ENCODE measurements at places on chromosomes 7 and 10.

DNA sequence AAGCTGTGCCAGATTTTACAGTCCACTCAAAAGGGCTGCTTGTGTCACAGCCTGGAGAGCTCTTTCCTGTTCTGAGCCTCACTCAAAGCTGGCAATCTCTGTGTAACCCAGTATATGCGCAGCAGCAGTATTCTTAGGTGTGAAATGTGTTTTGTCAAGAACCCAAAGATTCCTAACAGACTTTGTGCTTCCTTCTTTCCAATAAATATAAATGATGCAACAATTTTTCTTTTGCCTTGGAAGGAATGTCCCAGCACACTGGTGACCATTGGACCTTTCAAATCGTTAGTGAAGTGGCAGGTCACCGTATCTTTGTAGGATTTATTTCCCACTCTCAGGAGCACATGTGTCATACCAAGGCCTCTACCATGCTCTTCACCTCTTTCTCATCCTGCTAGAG lies 5.6 kb upstream of the ZC3HAV1 start:
- DNase-seq, result no peak

DNA sequence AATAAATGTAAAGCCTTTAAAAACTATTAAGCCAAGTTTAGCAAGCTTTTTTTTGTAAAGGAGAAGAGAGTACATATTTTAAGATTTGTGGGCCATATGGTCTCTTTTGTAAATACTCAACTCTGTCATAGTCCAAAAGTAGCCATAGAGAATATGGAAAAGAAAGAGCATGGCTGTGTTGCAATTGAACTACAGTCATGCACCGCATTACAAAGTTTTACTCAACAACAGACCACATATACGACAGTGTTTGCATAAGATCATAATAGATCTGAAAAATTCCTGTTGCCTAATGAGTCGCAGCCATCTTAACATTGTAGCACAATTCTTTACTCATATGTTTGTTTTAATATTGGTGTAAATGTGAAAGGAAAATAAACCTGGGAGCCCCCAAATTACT lies 440.8 kb downstream of the HTR7 start:
- DNase-seq, result no peak

- no peak for DNase-seq
Measured at GRCh38 chr7:129836983-129837382, 115.8 kb downstream of the UBE2H start.

DNA sequence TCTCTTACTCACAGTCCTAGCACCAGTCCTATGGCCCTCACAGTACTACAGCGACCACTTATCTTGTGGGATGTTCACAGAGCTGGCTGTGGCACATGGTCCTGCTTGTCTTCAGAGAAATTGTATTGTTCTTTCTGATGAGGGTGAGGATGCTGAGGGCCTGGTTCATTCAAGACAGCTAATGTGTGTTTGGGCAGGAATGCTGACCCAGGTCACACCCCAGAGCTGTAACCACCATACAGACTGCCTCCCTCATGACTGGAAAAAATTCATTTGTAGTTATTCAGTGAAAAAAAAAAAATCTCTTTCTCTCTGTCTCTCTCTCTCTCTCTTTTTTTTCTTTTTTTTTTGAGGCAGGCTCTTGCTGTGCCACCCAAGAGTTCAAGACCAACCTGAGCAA lies 83.5 kb downstream of the KLF6 start:
- no peak for DNase-seq

DNA sequence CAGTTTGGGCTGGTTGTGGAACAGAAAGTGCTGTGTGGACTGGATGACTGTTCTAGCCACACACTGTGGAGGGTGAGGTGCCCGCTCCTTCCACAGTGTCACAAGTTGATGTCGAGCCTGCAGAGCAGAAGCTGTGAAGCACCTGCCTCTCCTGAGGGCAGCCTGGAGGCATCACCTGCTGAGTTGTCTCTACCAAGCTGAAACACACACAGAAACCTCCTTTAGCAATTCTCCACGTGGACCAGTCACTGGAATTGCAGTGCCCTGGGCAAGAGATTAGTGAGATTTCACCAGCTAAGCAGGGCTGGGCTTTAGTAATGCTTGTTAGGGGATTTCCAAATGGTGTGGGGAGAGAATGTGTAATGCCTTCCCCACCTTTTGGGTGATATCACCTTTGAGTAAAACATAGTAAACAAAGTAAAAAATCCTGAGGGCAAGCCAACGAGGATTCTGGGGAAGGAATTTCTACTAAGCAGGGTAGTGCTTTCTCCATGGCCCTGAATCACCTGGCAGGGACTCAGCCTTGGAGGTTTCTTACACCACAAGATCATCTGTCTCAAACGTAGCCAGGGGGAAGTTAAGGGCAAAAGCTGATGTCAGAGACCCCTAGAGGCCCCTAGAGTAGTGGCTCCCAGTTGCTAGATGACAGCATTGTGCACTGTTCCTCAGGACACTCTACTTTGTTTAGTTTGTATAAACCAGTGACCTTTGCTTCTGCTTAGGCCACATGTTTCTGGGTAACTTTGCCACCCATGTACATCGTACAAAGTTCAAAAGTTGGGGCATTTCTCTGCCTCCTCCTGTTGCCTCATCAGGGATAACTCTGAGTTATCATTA lies 233.1 kb upstream of the IGFBP3 start:
- no peak for DNase-seq

- DNase-seq, result peak; percentile 46
Measured at GRCh38 chr10:43857206-43857930, 208.7 kb upstream of the ZNF32 start.

- no peak for DNase-seq
Measured at GRCh38 chr7:78862411-78862900, 591.0 kb downstream of the MAGI2 start.

GRCh38 chr7:94423863-94424735 lies 29.4 kb downstream of the COL1A2 start:
- DNase-seq, result no peak

GRCh38 chr10:34506786-34507185 lies 308.3 kb downstream of the PARD3 start:
- no peak for DNase-seq

- DNase-seq, result no peak
Measured at GRCh38 chr10:75392271-75392670, 9.3 kb downstream of the ZNF503 start.

DNA sequence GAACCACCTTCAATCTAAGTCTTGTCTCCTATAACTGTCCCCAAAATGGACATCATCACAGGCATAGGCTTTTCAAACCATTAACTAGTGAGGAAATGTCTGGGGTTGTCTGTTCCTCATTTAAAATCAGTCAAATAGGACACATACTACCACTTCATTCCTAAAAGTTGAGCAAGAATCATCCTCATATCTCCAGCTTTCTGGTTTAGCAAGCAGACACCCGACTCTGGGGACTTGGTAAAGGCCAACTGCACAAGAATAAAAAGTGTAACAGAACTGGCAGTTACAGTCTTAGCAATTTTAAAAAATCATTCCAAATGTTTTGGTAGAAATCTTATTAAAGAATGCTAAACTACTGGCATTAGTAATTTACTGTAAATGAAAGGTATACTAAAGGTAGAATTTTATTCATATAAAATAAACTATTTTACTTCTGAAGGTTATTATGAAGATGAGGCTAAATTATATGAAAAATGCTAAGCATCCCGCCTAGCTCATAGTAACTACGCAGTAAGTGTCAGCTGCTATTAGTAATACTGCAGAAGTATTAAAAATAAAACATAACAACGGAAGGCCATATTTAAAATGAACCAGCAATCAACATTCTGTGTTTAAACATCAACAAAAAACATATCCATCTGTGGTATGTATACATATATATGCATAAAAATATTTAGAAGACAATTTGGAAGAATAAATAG lies 60.8 kb downstream of the ZNF438 start:
- no peak for DNase-seq

DNA sequence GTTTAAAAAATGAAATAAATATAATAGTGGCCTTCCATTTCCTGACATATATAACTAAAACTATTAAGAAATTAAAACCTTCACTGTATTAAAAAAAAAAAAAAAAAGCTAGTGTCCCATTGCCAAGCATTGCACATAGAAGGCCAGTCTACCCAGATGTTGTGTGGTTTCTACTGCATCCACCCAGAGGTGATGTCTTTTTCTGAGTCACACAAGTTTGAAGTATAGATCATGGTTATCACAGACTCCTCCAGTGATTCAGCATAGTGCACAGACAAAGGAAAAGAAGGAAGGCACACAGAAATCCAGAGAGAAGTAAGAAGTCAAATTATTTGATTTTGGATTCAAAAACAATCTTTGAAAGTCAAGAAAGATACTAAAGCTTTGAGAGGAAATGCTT lies 429.0 kb downstream of the ETV1 start:
- no peak for DNase-seq

DNA sequence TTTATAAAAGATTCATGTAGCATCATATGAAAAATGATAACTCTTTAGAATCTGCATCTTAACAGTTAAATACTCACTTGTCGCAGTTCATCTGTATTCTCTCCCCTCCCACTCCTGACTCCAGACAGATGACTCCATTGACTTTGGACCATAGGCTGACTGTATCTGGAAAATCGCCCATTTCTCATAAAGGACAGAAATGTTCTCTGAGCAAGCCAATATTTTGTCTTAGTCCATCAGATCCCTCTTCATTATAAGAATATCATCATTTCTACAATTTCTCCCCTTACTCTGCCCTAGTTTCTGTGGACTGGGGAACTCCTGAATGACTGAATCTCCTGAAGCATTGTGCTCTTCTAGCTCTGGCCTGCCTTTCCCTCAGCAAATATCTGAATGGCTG lies 125.4 kb downstream of the SEMA3D start:
- DNase-seq, result no peak

GRCh38 chr7:924541-925231 lies 29.8 kb downstream of the ADAP1 start:
- no peak for DNase-seq

- DNase-seq, result no peak
Measured at GRCh38 chr7:35374858-35375257, 121.0 kb upstream of the TBX20 start.

DNA sequence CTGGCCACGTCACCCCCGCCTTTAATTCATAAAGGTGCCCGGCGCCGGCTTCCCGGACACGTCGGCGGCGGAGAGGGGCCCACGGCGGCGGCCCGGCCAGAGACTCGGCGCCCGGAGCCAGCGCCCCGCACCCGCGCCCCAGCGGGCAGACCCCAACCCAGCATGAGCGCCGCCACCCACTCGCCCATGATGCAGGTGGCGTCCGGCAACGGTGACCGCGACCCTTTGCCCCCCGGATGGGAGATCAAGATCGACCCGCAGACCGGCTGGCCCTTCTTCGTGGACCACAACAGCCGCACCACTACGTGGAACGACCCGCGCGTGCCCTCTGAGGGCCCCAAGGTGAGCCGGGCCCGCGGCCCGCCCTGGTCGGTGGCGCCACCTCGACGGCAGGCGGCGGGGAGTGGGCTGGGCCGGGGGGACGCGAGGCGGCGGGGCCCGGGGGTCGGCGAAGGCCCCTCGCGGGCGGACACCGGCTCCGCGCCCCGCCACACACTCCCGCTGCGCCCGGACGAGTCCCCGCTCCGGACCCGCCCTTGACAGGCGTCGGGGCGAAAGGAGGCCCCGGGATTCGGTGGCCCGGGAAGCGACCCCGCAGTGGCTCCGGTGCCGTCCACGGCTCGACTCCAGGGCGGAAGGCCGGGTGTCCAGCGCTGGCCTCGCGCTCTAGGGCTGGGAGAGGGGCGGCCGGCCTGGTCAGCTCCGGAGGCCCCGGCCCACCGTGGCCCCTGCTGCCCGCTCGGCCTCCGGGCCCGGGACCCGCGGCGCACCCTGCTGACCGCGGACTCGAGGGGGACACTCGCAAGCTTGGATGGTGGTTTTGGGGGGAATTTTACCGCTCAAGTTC lies 557 bp downstream of the BAG3 start:
- DNase-seq, result no peak

DNA sequence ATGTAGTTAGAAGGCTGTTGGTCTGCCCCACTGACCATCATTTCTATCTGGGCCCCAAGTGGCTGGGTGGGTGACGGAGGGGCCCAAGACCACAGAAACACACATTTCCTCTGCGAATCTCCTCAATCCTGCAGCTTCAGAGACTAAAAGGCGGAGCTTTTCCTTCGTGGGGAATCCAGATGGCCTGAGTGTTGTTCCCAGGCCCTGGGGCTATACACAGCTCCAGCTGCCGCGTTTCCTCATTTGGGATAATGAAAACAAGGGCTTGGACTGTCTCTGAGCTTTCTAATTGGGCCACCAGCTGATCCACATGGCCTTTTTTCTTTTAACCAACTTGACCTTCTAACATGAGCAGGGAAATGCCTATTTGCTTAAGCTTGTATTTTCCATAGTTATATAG lies 339.9 kb downstream of the CXCL12 start:
- peak; percentile 57 for DNase-seq

GRCh38 chr7:114689406-114689805 lies 232.5 kb upstream of the MDFIC start:
- DNase-seq, result no peak

DNA sequence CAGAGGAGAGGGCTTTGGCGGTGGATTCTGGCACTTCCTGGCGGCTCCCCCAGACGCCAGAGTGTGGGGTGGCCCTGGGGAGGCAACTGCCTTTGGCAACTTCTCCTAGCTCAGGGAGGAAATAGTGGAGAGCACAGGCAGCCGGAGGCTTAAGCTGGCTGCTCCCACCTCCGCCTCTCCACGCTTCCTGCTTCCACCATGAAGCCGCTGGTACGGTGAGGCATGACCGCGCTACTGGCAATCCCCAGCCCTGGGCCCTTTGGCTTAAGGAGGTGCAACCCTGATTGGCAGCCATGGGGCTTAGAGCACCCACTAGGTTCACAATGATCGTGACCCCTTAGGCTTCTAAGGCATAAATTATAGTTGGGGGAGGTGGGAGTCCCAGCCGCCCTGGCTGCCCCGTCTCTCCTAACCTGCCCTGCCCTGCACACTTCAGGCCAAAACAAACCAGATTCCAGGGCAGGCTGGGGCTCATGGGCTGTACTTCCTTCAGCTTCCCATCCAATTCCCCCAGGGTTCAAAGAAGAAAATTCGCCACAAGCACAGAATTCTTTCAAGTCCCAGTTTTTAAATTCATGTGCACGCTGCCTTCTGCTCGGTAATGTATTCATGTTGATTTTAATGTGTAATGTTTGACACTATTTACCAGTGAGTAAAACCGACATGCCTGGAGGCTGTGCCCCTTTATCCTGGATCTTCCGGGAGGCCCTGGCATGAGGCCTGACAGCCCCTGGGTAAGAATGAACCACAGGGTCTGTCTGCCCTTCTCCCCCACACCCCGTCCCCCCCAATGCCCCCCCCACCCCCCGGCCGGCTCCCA lies 90.7 kb upstream of the LRRC4 start:
- DNase-seq, result no peak

DNA sequence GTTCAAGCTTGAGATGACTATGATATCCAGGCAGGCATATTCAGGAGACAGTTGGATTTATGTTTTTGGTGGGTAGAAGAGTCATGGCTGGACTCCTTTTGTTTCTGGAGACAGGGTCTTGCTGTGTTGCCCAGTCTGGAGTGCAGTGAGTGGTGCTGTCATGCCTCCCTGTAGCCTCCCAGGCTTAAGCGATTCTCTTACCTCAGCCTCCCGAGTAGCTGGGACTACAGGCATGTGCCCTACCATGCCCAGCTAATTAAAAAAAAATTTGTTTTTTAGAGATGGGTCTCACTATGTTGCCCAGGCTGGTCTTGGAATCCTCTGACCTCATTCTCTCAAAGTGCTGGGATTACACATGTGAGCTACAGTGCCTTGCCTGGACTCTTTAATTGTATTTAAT lies 62.0 kb downstream of the ADK start:
- DNase-seq, result no peak
